ENCODE measurements at places on chromosomes 13 and 19.
A peak's percentile ranks its signal among the peaks of the same experiment; 100 is the strongest.

GRCh38 chr13:34277936-34278335, 460.0 kb downstream of the RFC3 start:
- no peaks in the 10 kb centered on the region for H3K36me3 ChIP-seq
- H3K4me3 ChIP-seq, result no peak overlapping the region
- no peak for DNase-seq
- no peak overlapping the region for H3K27ac ChIP-seq
- H3K27me3 ChIP-seq, result no peaks in the 10 kb centered on the region

- no peaks in the 10 kb centered on the region for H3K4me1 ChIP-seq
- H3K27me3 ChIP-seq, result no peaks in the 10 kb centered on the region
- H3K4me3 ChIP-seq, result no peak overlapping the region
- no peak for DNase-seq
Observed at GRCh38 chr13:46160065-46160464, 21.9 kb downstream of the LCP1 start.

DNA sequence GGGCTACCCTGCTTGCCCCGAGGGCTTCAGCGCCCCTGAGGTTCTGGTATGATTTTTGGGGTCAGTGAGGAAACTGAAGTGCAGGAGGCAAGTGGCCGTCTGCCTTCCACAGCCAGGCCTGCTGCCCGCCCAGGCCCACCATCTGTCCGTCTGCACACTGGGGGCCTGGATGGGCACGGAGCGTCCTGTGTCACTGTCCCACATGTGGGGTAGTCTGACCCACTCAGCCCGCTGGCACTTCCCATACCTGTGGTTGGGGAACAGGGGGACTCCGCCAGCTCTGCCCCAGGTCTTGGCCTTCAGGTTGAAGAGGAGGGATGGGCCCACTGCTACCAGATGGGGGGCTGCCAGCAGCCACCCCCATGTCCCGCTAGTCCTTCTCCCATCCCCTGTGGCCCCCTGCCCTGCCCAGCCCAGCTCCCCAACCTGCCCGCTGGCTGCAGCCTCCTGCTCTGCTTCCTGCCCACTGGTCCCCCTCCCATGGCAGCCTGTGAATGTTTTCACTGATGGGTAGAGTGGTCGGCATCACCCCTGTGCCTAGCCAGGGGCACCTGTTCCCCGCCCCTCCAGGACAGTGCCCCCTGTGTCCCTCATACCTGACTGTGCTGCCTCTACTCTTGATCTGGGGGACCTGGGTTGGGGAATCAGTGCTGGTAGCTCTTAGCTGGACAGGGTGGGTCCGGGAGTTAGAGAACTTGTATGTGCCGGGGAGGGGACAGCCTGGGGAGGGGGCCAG, 9.5 kb downstream of the PIAS4 start:
- H3K4me3 ChIP-seq, result no peak overlapping the region
- DNase-seq, result no peak
- no peaks in the 10 kb centered on the region for H3K36me3 ChIP-seq
- no peak overlapping the region for H3K27ac ChIP-seq

GRCh38 chr19:58059003-58059670, at the start of gene ZNF135:
Gene ZNF135, plus strand, starts transcription at chr19:58059282. Its CDS starts 721 bp downstream, at chr19:58060003.
- H3K27ac ChIP-seq, result peak within 1 kb of the TSS; percentile 99
- no peaks in the 10 kb centered on the region for H3K36me3 ChIP-seq
- peak within 1 kb of the TSS; percentile 57 for H3K4me3 ChIP-seq

DNA sequence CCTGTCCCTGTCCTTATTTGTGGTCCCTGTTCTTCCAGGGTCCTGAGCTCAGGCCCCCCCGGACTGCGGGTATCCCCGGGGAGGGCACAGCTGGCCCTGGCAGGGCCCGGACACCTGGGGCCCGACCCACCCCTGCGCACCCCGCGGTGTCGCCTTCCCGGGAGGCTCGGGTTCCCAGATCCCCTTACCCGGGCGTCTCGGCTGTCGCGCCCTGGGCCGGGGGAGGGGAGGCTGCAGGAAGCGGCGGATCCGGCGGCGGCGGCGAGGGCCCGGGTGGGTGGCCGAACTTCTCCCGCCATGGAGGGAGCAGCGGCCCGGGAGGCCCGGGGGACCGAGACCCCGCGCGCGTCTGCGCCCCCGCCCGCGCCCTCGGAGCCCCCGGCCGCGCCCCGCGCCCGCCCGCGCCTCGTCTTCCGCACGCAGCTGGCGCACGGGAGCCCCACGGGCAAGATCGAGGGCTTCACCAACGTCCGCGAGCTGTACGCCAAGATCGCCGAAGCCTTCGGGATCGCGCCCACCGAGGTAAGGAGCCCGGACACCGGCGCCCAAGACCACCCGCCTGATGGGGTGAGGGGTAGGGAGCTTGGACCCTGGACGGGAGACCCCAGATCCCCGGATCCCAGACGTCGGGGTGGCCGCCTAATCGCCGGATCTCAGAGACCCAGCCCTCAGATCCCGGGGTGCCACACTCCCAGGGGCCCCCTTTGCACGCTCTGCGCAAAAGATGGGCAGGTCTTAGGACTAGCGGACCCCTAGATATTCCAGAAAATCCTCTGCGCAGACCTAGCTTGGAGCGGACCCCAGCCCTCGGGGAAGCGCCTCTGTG, at the start of gene GIPC3:
GIPC3 (plus strand) TSS at position 178 of the 826 bp plus-strand sequence; CDS start at position 298, 120 bp downstream.
- H3K4me1 ChIP-seq, result no peaks in the 10 kb centered on the region
- H3K36me3 ChIP-seq, result no peaks in the 10 kb centered on the region
- H3K27ac ChIP-seq, result no peak within 1 kb of the TSS
- no peak within 1 kb of the TSS for H3K4me3 ChIP-seq
- DNase-seq, result no peak

GRCh38 chr19:40936755-40937154, 54.3 kb upstream of the CYP2B6 start:
- H3K27me3 ChIP-seq, result no peaks in the 10 kb centered on the region
- H3K4me3 ChIP-seq, result no peak overlapping the region
- no peaks in the 10 kb centered on the region for H3K4me1 ChIP-seq

- no peak overlapping the region for H3K4me3 ChIP-seq
- H3K27ac ChIP-seq, result no peak overlapping the region
- no peaks in the 10 kb centered on the region for H3K36me3 ChIP-seq
- no peaks in the 10 kb centered on the region for H3K27me3 ChIP-seq
- no peak for DNase-seq
Observed at GRCh38 chr19:31586282-31586681, 237.0 kb upstream of the TSHZ3 start.

GRCh38 chr13:65057986-65058385, 2172.2 kb downstream of the PCDH9 start:
- H3K4me3 ChIP-seq, result no peak overlapping the region
- no peaks in the 10 kb centered on the region for H3K4me1 ChIP-seq
- H3K27me3 ChIP-seq, result no peaks in the 10 kb centered on the region
- H3K36me3 ChIP-seq, result no peaks in the 10 kb centered on the region

DNA sequence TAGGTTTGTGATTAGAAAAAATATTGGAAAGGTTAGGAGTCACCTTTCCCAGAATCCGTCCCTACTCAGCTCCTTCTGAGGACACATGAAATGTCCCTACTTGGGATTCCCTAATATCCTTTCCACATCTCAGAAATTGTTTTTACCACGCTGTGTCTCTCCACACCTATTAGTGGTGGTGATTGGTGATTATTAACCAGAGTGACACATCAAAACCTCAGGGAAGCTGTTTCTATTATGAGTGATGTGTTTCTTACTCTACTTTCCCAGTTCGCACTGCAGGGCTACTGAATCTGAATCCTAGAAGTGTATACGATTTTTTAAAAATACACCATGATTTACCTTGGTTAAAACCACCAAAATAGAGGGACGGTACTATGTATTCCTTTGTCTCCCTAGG, 460.8 kb downstream of the TBC1D4 start:
- H3K4me3 ChIP-seq, result no peak overlapping the region
- no peaks in the 10 kb centered on the region for H3K36me3 ChIP-seq
- no peak overlapping the region for H3K27ac ChIP-seq
- no peaks in the 10 kb centered on the region for H3K4me1 ChIP-seq
- H3K27me3 ChIP-seq, result no peaks in the 10 kb centered on the region
- DNase-seq, result no peak

GRCh38 chr13:70844391-70845108, 736.3 kb upstream of the KLHL1 start:
- no peak overlapping the region for H3K4me3 ChIP-seq
- no peaks in the 10 kb centered on the region for H3K36me3 ChIP-seq
- H3K4me1 ChIP-seq, result no peaks in the 10 kb centered on the region
- H3K27ac ChIP-seq, result no peak overlapping the region
- H3K27me3 ChIP-seq, result no peaks in the 10 kb centered on the region

DNA sequence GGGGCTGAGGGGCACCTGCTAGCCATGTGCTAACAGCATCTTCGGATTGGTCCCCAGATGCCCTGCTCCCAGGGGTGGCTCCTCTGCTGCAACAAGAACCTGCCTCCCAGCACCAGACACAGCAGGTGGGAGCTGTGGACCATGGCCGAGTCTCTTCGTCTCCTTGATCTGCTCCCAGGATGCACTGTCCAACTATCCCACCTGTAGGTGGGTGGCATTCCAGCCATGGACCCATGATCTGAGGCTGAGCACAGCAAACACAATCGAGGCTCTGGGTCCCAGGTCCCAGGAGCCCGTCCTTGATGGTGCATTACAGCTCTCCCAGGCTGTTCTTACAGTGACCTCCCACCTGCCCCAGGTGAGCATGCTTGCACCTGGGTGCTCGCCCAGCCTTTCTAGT, 1.6 kb downstream of the ZNF837 start:
- no peak overlapping the region for H3K27ac ChIP-seq
- no peaks in the 10 kb centered on the region for H3K27me3 ChIP-seq
- H3K4me3 ChIP-seq, result no peak overlapping the region
- H3K4me1 ChIP-seq, result peaks cover 14% of the 10 kb centered on the region

- H3K27ac ChIP-seq, result no peak overlapping the region
- no peaks in the 10 kb centered on the region for H3K36me3 ChIP-seq
- DNase-seq, result peak; percentile 59
- H3K27me3 ChIP-seq, result no peaks in the 10 kb centered on the region
- H3K4me3 ChIP-seq, result no peak overlapping the region
Observed at GRCh38 chr19:19185853-19186740, 5.9 kb downstream of the BORCS8 start.

- peaks cover under 1% of the 10 kb centered on the region for H3K27me3 ChIP-seq
- no peak overlapping the region for H3K4me3 ChIP-seq
- no peaks in the 10 kb centered on the region for H3K36me3 ChIP-seq
- H3K4me1 ChIP-seq, result no peaks in the 10 kb centered on the region
Observed at GRCh38 chr19:39802958-39803357, 24.3 kb downstream of the LEUTX start.

DNA sequence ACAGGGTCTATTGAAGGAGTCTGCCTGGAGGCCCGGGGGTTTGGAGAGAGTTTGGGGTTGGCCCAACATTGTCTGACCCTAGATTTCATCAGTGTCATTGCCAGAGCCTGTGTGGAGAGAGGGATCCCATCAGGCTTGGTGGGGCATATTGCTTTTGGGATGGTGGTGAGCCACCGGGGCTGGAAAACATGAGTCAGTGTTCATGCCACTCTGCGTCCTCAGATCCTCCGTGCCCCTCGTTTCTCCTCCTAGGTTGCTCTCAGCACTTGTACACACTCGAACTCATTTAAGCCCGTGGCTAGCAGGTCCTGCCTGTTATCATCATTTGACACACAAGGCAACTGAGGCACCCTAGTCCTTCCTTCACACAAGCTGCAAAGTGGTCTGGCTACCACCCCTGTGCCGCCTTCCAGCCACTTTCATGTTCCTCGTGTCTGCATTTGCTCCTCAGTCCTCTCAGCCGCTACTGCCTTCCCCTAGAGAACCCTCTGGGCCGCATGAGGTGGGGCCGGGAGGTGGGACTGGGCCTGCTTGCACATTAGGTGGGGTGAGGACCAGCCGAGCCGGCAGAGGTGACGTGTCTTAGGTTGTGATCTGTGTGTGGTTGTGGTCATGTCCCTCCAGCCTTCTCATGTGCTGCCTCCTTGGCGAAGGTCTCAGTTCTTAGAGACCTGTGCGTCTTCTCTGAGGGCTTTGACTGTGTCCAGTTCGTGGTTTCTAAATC, 3.6 kb downstream of the NACC1 start:
- DNase-seq, result peak; percentile 5
- H3K4me1 ChIP-seq, result peaks cover 33% of the 10 kb centered on the region
- no peaks in the 10 kb centered on the region for H3K27me3 ChIP-seq
- no peak overlapping the region for H3K4me3 ChIP-seq
- no peak overlapping the region for H3K27ac ChIP-seq

DNA sequence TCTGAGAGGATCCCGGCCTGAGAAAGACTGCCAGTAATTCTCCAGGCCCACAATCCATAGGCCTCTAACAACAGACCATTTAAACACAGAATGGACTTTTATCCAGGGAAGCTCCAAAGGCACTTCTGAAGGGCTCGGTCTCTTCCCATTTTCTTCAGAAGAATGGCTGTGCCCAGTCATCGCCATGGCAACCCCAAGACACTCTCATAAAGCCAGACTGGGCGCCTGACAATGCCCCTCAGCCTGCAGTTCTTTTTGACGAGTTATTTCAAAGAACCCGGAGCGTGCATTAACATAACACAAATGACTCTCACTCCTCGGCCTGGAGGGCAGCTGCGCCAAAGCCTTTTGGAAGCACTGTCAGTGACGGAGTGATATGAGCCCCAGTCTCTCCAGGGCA, 61.0 kb downstream of the RASA3 start:
- H3K4me1 ChIP-seq, result peaks cover 6% of the 10 kb centered on the region
- no peak overlapping the region for H3K4me3 ChIP-seq
- no peaks in the 10 kb centered on the region for H3K36me3 ChIP-seq
- H3K27ac ChIP-seq, result no peak overlapping the region

GRCh38 chr19:6172074-6172863, 36.8 kb downstream of the ACSBG2 start:
- H3K36me3 ChIP-seq, result no peaks in the 10 kb centered on the region
- H3K27ac ChIP-seq, result no peak overlapping the region
- H3K4me3 ChIP-seq, result no peak overlapping the region
- no peaks in the 10 kb centered on the region for H3K27me3 ChIP-seq
- DNase-seq, result no peak

- DNase-seq, result no peak
- H3K27ac ChIP-seq, result no peak overlapping the region
- H3K4me1 ChIP-seq, result peaks cover 6% of the 10 kb centered on the region
- H3K27me3 ChIP-seq, result no peaks in the 10 kb centered on the region
- no peak overlapping the region for H3K4me3 ChIP-seq
Observed at GRCh38 chr13:35787937-35788336, 311.4 kb upstream of the MAB21L1 start.

DNA sequence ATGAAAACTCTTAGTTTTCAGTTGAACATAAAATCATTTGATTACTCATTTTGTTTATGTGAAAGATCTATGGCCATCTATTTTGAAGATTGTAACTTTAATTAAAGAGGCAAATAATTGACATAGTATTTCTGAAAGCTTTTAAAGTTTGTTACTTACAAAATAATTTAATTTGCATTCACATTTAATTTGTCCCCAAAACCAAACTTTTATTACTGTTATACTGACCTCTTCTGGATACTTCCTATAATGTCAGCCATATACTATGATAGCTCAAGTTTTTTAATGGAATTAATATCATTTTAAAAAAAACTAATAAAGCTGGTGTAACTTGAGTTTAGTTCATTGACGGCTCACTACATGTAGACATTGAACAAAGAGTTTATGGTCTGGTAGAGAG, 4.9 kb upstream of the SGCG start:
- H3K4me1 ChIP-seq, result no peaks in the 10 kb centered on the region
- no peak overlapping the region for H3K4me3 ChIP-seq
- H3K27ac ChIP-seq, result no peak overlapping the region
- no peaks in the 10 kb centered on the region for H3K36me3 ChIP-seq
- no peaks in the 10 kb centered on the region for H3K27me3 ChIP-seq

GRCh38 chr13:24277761-24278160, 31.6 kb upstream of the C1QTNF9 start:
- H3K27me3 ChIP-seq, result no peaks in the 10 kb centered on the region
- DNase-seq, result no peak
- H3K27ac ChIP-seq, result no peak overlapping the region
- H3K36me3 ChIP-seq, result no peaks in the 10 kb centered on the region
